Activated gamma-delta T cell treated with anti-CD3 and anti-CD28 coated beads, Interleukin-2, amount 50 U/mL, for 16 hours (primary cell): ENCODE measurements at places on chromosomes 2 and 18.

GRCh38 chr2:168278424-168278888, 31.1 kb upstream of the STK39 start:
- no peak for DNase-seq

DNA sequence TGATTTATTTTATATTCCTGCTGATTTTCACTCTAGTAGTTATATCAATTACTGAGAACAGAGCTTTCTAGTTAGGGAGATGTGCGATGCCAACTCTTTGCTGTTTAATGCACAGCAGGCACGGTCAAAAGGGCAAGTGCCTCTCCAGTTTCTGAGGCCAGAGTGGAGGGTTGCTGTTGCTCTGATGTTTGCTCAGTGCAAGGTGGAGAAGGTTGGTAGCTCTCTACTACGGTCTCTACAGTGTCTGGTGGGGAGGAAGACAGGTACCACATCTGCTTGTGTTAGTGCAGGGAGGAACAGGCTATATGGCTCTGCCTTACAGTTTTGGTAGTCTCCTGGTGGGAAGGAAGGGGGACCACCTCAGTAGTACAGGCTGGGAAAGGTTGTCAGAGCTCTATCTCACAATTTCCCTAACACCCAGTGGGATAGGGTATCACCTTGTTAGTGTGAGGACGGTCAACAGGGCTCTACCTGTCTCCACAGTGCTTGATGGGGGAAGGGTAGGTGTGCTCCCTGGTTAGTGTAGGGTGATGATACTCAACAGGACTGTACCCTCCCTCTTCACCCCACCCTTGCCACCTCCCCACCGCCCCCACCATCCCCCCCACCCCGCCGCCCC, 85.9 kb downstream of the FANCL start:
- no peak for DNase-seq

GRCh38 chr2:112811841-112812306, 24.7 kb downstream of the IL1B start:
- DNase-seq: no peak

DNA sequence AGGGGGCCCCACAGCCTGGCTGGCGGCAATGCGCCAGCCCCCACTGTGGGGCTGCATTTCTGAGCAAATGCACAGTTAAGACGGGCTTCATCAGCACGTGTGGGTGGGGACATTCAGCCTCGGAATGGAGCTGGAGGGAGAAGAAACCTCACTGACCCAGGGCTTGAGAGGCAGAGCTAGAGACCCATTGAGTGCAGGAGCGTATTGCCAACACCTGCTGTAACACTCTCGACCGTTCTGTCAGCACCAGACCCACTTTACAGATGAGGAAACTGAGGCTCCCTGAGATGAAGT, 200.9 kb upstream of the RAB6C start:
- no peak for DNase-seq

- DNase-seq: no peak
Observed at GRCh38 chr2:1233281-1233680, 180.0 kb upstream of the TPO start.

DNA sequence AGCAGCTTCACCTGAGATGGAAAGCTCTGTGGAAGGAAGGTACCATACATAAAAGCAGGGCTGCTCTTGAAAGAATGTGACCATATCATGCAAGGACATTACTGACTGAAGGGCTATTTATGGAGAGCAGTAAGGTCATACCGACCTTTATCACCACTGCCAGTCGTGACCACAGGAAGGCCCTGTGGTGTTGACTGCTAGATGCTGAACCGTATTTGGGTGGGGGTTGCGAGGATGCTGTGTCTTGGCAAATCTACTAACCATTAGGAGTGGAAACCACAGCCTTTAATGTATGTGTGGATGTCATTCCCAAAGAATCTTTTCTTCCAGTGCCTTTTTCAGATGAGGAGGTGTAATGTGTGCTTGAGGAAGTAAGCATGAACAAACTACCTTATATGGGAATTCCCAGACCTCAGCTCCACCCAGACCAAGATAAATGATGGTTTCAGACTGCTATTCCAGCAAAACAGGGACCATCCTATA, 60.8 kb downstream of the LIMS1 start:
- no peak for DNase-seq
